ENCODE measurements at places on chromosomes 2 and 18. TPM values are rescaled to one million over a fixed set of nuclear protein-coding genes. Genes with fewer than 3 reads are reported as not detected.

CDH19 gene
- 15.8 TPM for total RNA-seq

RAD51AP2 gene
- 0.11 TPM for total RNA-seq

FABP1 gene
- total RNA-seq, result not detected

ANKRD30BL gene
- not detected for total RNA-seq

SERPINB5 gene
- total RNA-seq, result 0.45 TPM

MSH2 gene
- 48.1 TPM for total RNA-seq

LOXHD1 gene
- not detected for total RNA-seq

RIT2 gene
- total RNA-seq, result not detected

KLHL30 gene
- total RNA-seq, result 0.04 TPM

CD8B2 gene
- total RNA-seq, result not detected

GLI2 gene
- 12.9 TPM for total RNA-seq

MAP3K19 gene
- total RNA-seq, result not detected

ERICH2 gene
- not detected for total RNA-seq

CDH2 gene
- 37.7 TPM for total RNA-seq

DES gene
- not detected for total RNA-seq

MROH2A gene
- not detected for total RNA-seq

CSRNP3 gene
- 0.15 TPM for total RNA-seq

CNTNAP5 gene
- total RNA-seq, result not detected

ATP6V1B1 gene
- total RNA-seq, result 0.41 TPM

All from A375 (cell line).